NCI-H1105 (cell line): ENCODE measurements at places on chromosomes 2 and 18.

GRCh38 chr18:79972720-79973119 lies 8.3 kb downstream of the HSBP1L1 start:
- DNase-seq, result no peak

DNA sequence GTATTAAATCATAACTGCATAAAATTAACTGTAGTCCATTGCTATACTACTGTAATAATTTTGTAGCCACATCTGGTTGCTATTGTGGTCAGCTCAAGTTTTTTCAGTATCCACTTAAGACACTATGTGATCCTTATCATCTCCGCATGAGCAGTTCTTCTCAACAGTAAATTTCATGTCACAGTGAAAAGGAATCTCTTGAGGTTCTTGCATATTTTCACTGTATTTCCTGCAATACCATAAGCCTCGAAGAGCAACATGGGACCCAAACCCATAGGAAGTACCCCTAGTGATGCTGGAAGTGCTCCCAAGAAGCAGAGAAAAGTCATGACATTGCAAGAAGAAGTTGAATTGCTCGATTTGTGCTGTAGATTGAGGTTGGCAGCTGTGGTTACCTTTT lies 86.7 kb downstream of the LDLRAD4 start:
- DNase-seq, result no peak

GRCh38 chr18:805755-806110 lies 6.3 kb downstream of the YES1 start:
- DNase-seq, result no peak

DNA sequence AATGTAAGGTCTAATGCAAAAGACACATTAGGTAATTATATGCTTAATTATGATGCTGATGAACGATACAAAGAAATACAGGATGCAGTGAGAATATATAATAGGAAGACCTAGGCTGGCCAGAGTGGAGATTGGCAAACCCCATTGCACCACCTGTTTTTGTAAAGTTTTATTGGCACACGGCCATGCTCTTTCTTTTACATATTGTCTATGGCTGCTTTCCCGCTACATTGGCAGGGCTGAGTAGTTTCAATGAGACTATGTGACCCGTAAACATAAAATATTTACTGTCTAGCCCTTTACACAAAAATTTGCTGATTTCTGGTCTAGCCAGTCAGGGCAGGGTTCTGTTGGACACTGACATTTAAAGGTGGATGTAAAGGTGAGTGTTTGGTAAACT lies 5.4 kb downstream of the SEC11C start:
- peak; percentile 59 for DNase-seq

GRCh38 chr2:178756843-178757242 lies 50.4 kb downstream of the TTN start:
- DNase-seq, result no peak

GRCh38 chr2:191701029-191701428 lies 23.1 kb downstream of the NABP1 start:
- DNase-seq, result no peak

- no peak for DNase-seq
Observed at GRCh38 chr2:132731441-132731840, 61.4 kb upstream of the LYPD1 start.

GRCh38 chr18:59881728-59882656 lies 17.8 kb upstream of the PMAIP1 start:
- DNase-seq, result no peak

DNA sequence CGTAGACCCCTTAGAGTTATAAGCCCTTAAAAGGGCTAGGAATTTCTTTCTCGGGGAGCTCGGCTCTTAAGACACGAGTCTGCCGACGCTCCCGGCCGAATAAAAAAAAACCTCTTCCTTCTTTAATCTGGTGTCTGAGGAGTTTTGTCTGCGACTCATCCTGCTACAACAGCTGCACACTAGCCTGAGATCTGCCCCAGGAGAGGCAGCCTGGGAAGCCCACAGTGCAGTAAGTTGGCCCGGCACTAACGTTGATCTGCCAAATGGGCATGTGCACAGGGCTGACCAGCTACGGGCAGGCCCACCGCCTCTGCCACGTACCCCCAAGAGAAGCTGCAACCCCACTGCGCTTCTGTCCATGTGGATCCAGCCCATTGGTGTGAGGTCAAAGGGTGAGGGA lies 8.4 kb upstream of the LIMS2 start:
- DNase-seq, result no peak

DNA sequence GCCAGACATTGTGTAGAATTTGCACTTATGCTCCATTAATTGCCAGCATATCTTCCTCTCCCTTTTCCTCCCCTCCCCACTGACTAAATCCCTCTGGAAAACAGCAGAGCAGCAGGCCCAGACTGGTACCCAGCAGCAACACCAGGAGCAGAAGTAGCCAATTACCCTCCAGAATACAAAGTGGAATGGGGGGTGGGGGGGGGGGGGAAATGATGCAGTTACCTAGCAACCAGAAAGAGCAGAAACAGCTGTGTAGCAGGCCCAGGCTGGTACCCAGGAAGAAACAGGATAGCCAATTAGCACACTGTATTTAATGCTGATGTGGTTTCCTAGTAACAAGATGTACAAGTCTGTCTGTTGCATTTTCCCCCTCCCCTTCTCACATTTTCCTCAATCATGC lies 52.3 kb downstream of the KLF7 start:
- peak; percentile 93 for DNase-seq

DNA sequence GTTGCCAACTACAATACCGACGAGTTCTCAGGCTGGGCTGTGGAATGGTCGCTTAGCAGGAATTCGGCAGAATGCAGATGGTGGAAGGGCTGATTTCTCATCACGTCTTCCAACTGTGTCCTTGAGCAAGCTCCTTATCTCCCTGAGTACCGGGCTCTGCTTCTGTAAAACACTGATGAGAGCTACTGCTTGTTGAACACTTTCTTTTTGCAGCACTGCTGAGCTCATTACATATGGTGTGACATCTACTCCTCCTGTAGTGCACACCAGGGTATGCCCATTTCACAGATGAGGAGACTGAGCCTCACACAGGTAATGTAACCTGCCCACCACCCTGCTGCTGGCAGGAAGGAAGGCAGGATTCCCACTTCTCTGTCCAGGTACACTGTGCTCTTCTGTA lies 8.3 kb downstream of the IL1R2 start:
- no peak for DNase-seq

DNA sequence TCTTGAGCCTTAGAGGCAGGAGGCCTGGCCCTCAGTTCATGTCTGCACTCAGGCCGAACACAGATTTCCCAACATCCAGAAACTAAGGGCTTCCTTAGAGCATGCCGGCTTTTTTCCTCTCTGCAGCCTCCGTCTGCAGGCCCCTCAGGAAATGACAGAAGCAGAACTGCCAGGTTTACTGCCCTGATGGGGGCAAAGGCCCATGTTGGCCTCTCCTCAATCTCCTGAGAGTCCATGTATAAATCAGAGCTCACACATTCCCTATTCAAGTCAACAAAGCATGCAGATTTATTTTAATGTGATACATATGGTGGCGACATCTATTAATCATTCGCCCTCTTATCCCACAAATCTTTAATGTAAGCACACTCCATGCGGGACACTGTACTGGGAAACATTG lies 475.6 kb upstream of the HS6ST1 start:
- no peak for DNase-seq

GRCh38 chr2:236738896-236739295 lies 169.3 kb downstream of the ACKR3 start:
- DNase-seq, result no peak

GRCh38 chr2:3784731-3785130 lies 81.4 kb downstream of the DCDC2C start:
- DNase-seq, result no peak

DNA sequence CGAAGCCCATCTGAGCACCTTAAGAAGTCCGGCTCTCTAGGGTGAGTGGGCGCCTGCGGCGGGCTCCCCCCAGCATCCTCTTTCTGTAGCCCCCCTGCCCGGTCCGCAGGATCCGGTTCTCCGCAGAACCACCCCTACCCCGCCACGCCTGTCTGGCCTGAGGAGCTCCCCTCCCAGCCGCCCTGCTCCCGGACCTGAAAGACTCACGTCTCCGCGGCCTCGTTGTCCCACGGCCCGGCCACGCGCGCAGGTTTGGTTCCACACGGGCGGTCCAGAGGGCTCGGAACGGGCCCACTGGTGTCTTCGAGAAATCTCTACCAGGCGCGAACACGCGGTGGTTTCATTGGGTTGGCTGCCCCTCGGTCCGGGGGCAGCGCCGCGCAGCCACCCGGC lies 237 bp downstream of the SLC39A6 start:
- DNase-seq, result no peak

DNA sequence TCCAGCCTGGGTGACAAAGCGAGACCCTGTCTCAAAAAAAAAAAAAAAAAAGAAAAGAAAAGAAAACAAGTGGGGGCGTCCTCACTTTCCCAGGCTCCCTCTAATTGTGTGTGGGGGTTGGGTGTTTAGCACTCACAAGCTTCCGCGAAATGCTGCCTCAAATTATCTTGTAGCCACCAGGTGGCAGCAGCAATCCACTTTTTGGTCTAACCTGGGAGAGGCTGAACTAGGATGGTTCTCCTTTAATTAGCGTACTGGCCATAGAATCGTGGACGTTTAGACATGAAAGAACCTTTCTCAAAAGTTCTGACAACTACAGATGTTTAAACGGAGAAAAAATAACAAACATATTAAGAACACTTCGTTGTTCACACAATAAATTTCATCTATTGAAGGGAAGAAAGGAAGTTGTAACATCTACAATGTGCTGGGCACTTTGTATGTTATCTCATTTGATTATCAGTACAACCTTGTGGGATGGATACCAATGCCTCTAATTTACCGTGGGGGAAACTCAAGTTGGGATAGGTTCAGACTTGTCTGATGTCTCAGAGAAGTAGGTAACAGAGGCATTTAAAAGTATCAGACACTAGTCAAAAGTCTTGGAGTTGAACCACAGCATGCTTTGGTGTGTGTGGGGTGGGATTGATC lies 122.7 kb upstream of the NABP1 start:
- DNase-seq, result peak; percentile 62

- DNase-seq, result no peak
Observed at GRCh38 chr2:169036736-169037440, 5.8 kb upstream of the ABCB11 start.

DNA sequence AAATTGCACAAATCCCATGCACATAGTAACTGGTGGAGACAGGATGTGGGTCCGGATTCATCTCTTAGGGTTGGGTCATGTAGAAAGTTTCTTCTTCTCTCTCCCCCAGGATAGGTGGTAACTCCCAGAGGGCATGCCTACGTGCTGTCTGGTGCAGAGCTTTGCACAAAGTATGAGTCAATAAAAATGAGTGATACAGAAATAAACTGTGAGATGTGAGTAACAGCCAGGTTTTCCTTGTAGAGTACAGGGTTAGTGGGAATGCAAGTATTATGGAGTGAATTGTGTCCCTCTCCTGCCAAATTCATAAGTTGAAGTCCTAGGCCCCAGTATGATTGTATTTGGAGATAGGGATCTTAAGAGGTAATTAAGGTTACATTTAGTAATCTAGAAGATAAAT lies 289.4 kb downstream of the ALK start:
- no peak for DNase-seq

- no peak for DNase-seq
Observed at GRCh38 chr18:6994056-6994770, 123.4 kb downstream of the LAMA1 start.

GRCh38 chr2:232250246-232251175 lies 128.0 kb upstream of the ALPP start:
- DNase-seq, result no peak

DNA sequence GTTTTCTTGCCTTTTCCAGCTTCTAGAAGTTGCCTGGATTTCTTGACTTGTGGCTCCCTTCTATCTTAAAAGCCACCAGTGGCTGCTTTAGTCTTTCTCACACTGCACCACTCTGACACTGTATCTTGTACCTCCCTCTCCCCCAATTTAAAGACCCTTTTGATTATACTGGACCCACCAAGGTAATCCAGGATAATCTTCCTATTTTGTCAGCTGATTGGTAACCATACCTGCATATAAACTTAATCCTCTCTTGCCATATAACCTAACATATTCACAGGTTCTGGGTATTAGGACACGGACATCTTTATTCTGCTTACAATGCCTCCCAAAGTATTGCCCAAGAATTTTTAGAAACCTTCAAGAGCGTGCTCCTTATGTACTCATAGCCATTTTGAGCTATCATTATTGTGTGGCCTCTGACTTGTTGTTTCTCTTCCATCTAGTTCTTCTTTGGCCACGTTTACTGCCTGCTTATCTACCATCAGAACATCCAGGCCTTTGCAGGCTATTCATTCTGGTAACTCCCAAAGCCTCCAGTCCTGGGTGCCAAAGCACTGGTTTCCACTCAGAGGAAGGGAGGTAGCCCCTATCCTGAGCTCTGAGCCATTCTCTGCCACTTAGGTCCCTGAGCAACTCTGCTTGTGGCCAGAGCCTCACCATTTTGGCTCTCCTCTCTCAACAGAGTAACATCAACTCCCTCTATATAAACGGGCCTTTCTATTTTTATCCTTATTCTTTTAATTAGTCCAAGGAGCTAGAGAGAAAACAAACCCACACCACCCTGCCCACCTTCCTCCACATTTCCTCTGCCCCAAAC lies 70.8 kb downstream of the MYO3B start:
- DNase-seq, result no peak

DNA sequence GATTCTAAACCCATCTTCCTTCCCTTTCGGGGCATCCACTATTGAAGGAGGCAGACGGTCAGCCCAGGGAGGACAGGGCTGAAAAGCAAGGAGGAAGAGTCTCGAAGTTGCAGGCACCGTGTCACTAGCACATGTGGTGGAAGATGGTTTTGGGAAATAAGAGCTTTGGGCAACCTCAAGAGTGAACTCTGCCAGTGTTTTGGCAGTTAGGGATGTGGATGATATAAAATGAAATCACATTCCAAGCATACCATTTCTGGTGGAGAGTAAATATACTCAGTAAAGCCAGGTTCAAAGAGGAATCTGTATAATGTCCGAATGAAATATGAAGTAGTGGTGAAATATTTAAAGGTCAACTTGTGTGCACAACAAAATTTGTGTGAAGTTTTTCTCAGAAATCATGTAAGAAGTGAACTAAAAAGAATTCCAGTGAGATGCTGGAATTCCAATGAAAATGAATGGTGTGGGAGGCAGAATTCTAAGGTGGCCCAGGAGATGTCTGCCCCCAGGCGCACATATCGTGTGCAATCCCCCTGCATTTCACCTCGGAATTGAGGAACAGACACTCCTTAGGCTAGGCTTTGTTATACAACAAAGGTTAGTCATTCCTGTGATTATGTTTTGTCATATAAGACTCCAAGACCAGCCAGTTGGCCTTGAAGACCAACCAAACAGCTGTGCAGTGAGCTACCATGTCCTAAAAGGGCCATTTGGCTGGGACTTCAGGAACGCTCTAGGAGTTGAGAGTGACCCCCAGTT lies 147.1 kb downstream of the SH3BP4 start:
- no peak for DNase-seq

- DNase-seq, result no peak
Observed at GRCh38 chr2:236941551-236941950, 144.1 kb upstream of the COPS8 start.

- peak; percentile 37 for DNase-seq
Observed at GRCh38 chr2:40095000-40095399, 315.9 kb upstream of the THUMPD2 start.

GRCh38 chr2:27728081-27728858 lies 43.2 kb upstream of the MRPL33 start:
- DNase-seq, result no peak

GRCh38 chr2:45612731-45613130 lies 1.7 kb upstream of the SRBD1 start:
- no peak for DNase-seq

GRCh38 chr2:152115952-152116351 lies 17.1 kb upstream of the CACNB4 start:
- no peak for DNase-seq
